Hepatic stellate cell (primary cell): ENCODE measurements at places on chromosomes 7 and 10.

- no peak for DNase-seq
These were observed 104.1 kb downstream of the FAM53B start for GRCh38 chr10:124640056-124640455.

DNA sequence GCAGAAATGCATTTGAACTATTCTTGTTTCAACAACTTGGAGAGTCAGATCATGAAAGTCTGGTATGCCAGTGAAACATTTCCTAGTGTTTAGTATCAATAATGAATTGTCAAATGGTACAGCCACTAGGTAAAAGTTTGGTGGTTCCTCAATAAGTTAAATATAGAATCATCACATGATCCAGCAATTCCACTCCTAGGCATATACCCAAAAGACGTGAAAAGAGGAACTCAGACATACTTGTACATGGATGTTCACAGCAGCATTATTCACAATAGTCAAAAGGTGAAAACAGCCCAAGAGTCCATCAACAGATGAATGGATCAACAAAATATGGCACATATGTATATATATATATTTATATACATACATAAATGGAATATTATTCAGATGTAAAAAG lies 67.0 kb upstream of the HPS1 start:
- no peak for DNase-seq

DNA sequence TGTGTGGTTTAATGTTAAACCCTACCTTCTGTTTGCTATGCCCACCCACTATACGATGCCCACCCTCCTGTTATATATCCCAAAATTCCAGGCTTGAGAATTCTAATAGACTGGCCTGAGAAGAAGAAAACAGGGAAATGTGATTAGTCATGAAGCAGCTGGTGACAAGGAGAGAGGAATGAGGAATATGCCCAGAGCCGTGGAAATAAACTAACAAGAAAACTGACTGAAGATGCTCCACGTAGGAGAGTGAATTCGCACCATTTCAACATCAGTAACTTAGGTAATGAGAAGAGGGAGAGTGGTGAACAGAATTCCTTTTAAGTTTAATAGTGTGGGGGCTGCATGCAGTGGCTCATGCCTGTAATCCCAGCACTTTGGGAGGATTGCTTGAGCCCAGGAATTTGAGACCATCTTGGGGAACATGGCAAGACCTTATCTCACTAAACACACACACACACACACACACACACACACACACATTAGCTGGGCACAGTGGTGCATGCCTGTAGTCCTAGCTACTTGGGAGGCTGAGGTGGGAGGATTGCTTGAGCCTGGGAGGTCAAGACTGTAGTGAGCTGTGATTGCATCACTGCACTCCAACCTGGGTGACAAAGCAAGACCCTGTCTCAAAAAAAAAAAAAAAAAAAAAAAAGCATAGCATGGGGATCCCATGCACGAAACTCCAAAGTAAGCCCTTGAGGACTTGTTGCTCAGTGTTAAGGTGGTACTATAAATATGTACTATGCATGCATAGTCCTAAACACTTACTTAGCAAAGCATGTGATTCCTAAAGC lies 16.1 kb upstream of the SYPL1 start:
- peak; percentile 35 for DNase-seq

GRCh38 chr7:24724451-24725190 lies 32.6 kb downstream of the GSDME start:
- DNase-seq, result no peak

- DNase-seq, result no peak
These were observed 24.0 kb downstream of the ZPBP start for GRCh38 chr7:50068850-50069551.

DNA sequence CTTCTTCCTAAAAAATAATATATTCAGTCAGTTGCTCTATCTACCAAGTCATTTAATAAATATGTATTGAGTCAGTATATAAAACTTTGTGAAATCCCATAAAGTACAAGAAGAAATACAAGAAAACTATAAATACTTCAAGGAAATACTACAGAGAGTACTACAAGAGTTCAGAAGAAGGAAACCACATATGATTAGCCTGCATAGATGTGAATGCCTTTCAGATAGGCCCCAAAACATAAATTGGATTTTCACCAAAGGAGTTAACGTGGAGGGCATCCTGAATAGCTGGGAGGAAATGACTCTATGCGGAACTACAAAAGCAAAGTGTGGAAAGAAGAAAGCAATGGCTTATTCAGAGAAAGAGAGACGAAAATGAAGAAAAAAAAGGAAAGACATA lies 120.1 kb downstream of the LRRN3 start:
- DNase-seq, result peak; percentile 29

GRCh38 chr7:150567169-150567568 lies at the start of gene GIMAP4:
Gene GIMAP4, plus strand, starts transcription at chr7:150567390. Its CDS starts 2,512 bp downstream, at chr7:150569902.
- no peak for DNase-seq

DNA sequence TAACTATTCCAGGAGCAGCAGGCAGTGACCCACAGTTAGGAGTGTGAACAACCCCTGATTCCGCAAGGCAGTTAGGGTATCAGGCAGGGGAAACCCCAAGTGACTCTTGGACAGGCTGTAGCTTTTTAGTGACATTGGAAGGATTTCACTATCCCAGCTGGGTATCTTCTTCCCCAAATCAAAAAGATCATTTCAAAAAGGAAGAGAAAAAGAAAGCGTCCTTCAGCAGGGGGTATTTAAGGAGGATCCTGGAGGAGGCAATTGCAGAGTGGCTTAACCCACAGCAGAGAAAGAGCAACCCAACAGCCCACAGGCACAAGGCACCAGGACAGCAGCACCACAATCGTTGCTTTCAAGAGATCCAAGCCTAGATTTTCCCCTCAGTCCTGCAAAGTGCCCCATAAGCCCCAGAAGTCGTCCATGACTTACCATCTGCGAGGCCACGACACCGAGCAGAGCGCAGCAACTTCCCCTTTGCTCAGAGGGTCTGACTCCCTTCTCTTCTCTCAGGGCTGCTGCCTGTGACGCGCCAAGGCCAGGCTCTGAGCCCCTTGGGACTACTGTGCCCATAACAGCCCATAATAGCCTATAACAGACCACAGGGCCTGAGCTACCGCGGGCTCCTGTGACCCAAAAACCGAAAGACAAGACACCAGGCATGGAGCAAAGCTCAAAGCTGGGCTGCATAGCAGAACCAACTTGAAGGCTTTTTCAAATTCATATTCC lies 19.8 kb downstream of the PIK3AP1 start:
- DNase-seq, result no peak

DNA sequence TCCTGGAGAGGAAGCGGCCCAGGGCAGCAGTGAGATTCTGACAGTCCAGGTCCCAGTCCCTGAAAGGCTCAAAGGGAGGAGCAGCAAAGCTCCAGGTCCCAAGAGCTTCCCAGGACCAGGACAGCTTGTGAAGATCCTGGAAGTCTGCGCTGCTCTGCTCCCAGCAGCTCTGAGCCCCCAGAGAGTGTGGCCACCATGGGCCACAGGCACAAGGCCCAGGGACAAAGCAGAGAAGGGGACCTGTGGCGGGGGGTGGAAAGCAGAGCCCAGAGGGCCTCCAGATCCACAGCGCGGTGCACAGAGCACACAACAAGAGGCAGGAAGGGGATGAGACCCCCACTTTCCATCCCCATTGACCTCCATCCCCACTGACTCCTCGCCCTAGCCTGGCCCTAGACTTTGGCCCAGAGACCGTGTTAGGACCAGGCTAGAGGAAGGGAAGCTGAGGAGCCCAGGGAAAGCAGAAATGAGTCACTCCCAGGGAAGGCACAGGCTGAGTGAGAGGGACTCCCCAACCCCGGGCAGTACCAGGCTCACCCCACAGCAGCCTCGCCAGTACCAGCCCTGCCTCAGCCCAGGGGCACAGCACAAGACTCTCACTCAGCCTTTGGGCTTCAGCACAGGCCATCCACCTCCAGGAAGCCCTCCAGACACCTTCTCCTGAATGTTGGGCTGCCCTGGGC lies 75.5 kb downstream of the GRID1 start:
- no peak for DNase-seq

GRCh38 chr7:53191191-53191695 lies 155.8 kb downstream of the POM121L12 start:
- no peak for DNase-seq

DNA sequence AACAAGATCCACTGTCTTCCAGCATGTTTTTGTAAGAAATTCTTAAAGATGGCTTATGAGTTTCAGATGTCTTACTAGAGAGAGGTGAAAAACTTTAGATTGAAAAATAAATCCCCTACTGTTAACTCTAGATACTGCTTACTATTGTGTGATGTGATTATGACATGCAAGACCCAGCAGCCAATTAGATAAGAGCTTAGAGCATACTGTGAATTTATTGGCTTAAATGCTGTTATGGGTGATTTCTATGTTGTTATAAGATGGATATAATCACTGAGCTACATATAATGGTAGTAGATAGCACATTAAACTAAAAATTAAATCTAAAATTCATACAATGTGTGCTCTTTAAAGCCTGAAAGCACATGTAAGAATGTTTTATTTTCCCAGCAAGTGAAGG lies at the start of gene RNF133:
RNF133 (minus strand) TSS at position 101 of the 400 bp plus-strand sequence. CDS start 199 bp downstream, outside the sequence.
- no peak for DNase-seq

DNA sequence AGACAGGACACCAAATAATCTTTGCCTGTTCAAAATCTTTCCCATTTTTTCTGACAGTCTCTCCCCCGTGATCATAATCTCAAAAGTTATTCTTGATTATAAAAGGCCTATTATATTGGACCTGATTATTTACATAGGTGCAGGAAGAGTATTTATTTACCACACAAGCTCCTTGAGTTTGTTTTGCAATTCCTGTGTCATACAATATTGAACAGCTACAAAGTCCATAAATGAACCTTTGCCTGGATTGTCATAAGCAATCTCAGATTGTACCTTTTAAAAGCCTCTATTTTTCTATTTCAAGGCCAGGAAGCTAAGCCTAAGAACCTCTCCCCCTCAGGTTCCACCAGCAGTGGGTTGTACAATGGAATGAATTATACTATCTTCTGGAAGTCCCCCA lies 183.9 kb upstream of the MEOX2 start:
- no peak for DNase-seq

DNA sequence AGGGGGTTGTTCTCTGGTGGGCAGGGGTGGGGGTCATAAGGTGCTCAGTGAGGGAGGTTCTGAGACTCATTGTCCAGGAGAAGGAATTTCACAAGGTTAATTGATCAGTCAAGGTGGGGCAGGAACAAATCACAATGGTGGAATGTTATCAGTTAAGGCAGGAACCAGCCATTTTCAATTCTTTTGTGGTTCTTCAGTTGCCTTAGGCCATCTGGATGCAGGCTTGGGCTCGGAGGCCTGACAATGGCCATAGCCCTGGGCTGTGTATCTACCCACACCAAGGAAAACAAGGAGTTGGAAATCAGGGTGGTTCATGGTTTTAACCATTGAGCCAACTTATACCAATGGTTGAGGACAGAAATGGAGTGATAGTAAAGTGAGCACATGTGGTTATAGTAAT lies 1221.8 kb downstream of the TYW1 start:
- DNase-seq, result no peak

GRCh38 chr10:43282881-43283280 lies 16.0 kb upstream of the RASGEF1A start:
- DNase-seq, result no peak

- DNase-seq, result no peak
These were observed 30.8 kb upstream of the SMNDC1 start for GRCh38 chr10:110335314-110336064.

DNA sequence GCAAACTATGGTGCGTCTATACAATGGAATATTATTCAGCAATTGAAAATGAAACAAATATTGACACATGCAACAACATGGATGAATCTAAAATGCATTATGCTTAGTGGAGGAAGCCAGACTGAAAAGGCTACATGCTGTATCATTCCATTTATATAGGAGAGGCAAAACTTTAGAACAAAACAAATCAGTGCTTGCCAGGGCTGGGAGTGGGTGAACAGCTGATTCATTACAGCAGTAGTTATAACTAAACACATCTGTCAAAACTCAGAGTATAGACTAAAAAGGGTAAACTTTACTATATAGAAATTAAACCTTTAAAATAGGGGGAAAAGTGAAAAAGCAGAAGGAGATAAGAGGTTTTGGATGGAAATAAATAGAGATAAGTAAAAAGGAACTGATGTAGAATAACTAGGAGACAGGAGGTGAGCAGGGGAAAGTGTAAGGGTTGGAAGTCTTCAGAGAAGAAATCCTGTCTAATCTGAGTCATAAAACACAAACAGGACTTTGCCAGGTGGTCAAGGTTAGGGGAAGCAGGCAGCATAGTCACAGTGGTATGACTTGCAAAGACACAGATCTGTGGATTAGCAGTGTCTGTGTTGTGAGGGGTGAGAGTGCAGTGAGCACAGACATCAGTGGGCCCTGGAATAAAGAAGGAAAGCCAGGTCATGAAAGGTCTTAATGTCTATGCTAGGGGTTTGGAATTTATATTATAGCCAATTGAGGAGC lies 349.8 kb downstream of the PHTF2 start:
- DNase-seq, result no peak

DNA sequence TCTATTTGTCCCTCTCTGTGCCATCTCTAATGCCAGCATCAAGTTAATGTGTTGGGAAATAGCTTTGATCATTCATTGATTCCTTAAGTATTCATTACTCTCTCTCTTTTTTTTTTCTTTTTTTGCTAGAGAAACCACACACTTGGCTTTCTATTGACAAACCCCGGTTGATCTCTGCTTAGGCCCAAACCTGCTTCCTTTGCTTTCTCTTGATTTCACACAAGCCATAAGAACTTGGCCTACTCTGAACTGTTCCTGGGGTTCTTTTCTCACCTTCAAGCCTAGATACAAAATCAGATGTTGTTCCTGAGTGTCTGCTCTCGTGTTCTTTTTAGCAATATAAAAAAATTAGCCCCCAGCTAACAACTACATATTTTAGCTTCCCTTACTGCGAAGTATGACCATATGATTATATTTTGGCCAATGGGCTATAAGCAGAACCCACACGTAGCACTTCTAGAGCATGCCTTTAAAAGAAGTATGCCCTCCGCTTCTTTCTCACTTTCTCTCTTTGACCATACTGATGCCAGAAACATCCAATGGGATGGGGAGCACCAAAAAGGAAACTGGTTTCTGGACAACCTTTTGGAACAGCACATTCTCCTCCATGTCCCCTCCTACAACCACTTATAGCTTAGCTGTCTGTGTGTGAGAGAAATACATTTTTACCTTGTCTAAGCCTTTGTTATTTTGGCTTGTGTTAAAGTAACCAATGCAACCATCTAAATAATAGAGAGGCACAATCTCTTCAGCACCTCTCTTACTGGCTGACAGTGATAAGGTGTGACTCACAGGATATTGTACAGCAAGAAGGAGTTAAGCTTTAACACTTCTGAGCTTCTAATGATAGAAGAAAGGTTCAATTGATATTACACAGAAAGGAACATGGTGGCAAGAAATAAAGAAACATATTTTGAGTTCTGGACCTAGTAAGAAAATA lies 96.6 kb upstream of the LRRN3 start:
- no peak for DNase-seq

- no peak for DNase-seq
These were observed 9.9 kb downstream of the FAM204A start for GRCh38 chr10:118332236-118332635.
